ENCODE measurements at places on chromosomes 16 and 17.

DNA sequence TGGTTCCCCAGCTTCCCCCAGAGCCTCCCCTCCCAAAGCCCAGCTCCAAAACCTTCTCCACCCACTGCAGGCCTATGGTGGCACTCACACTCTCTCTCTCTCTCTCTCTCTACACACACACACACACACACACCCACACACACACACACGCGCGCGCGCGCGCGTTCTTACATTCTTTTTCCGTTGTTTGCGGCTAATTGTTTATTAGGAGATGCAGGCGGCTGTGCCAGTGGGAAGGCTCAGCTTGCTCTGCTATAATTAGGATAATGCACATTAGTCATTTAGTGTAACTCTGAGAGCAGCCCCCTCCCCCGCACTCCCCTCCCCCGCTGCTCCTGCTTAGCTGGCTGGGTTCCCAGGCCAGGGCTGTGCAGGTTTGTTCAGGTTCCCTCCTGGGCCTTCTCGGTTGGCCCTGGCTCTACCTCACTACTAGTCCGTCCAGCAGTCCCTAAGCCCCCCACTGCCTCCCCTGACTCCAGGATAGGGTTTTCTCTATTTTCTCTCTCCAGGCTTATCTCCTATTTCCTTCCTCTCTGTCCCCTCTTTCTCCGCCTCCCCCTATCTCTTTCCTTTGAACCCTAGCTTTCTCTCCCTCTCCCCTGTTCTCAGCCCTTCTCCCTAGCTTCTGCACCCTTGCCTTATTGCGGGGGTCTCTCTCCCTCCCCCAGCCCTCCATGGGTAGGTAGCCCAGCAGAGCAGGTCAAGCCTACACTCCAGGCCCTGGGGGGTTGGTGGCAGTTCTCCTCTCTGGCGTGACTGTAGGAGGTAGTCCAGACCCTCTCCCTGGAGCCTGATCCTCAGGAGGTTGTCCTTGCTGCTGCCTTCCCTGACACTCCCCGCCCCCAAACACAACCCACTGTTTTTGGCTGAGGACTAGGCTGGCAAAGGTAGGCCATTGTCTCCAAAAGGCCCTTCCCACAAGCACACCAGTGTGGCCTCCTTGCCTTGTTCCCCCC, 34.0 kb downstream of the TMEM132E start:
- no peak for DNase-seq

GRCh38 chr16:4647644-4647980, 23.0 kb downstream of the MGRN1 start:
- DNase-seq, result no peak

DNA sequence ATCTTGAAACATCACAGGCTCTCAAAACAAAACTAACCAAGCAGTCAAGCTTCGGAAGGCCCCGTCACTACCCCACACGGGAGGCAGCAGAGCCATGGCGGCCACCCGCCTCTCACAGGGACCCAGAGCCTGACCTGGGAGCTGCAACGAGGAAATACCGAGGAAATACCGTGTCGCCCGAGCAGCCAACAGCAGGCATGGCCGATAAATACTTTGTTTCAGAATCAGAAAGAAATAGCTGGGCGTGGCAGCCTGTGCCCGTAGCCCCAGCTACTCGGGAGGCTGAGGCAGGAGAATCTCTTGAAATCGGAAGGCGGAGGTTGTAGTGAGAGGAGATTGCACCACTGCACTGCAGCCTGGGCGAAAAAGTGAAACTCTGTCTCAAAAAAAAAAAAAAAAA, 6.9 kb downstream of the LMF1 start:
- DNase-seq, result no peak

DNA sequence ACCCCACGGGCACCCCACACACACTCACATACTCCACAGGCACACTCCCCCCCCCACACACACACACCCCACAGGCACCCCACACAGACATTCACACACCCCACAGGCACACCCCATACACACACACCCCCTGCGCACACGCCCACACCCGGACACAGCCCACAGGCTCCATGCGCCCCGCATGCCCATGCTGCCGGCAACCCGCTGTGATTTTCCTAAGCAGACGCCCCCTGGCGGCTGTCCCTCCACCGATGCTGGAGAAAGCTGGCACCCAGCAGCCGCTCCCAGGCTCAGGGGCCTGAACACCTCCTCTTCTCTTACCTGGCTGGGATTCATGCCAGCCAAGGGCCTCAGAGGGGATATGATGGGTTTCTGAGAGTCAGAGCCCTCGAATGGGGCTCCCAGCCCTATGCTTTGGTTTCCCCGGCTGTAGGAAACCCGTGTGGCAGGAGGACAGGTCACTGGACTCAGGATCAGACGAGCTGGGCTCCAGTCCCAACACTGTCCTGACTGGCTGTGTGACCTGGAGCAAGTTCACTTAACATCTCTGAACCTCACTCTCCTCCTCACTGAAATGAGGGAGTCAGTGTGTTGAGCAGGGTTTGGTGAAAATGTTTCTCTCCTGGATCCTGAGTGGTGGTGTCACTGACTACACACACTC, 19.6 kb upstream of the TNFRSF13B start:
- DNase-seq, result peak; percentile 78

DNA sequence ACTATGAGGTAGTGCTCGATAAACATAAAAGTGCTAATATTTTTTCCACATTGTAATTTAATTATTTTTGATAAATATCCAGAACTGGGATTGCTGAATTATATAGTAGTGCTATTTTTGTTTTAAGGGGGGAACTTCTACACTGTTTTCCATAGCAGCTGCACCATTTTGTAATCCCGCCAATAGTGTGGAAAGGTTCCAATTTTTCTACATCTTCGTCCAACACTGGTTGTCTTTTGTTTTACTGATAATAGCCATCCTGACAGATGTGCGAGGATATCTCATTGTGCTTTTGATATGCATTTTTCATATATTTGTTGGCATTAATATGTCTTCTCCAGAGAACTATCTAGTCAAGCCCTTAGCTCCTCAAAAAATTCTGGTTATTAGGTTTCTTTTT, 259.6 kb upstream of the KCNJ16 start:
- no peak for DNase-seq

GRCh38 chr17:72413077-72414031, 292.5 kb downstream of the SOX9 start:
- no peak for DNase-seq

- DNase-seq, result peak; percentile 74
Observed at GRCh38 chr17:5078106-5079028, at the start of gene ZFP3. Gene ZFP3 (plus strand): TSS chr17:5078467. CDS start chr17:5091505, 13,038 bp downstream.

GRCh38 chr16:85853547-85854545, 45.1 kb upstream of the IRF8 start:
- no peak for DNase-seq

DNA sequence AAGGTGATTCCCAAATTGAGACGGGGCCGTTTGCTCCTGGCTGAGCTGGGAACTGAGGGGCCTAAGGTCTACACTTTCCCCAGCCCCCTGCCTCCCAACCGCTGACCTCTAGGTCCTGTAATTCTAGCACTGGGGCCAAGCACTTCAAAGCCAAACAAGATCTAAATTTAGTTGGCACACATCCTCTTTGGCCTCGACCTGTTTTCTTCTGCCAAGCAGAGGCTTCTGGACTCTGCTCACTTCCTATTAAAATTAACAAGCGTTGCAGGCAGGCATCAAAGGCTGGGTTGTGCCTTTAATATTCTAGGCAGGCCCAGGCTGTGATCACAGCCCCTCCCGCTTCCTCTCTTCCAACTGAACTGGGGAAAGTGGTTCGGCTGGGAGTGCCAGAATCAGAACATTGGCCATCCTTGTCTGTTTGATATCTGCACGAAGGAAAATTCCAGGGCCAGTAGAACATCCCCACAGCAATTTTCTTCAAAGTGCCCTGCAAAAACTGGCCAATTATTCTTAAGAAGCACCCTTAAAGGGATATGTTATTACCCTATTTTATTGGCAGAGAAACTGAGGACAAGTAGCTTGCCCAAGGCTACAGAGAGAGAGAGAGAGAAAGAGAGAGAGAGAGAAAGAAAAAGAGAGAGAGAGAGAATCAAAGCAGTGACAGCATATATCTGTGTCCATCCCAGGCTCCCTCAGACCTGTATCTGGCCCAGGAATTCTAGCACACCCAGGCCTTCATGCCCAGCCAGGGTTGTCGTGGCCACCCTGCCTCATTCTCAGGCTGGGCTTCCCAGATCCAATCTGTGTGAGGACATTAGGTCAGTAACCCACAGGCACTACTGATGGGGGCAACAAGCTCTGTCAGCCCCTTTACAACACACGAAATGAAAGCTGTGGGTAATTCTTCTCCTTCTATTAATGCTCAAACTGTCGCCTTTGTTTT, 12.8 kb upstream of the MT4 start:
- DNase-seq, result no peak

- no peak for DNase-seq
Observed at GRCh38 chr16:20821682-20822081, 15.4 kb downstream of the REXO5 start.

DNA sequence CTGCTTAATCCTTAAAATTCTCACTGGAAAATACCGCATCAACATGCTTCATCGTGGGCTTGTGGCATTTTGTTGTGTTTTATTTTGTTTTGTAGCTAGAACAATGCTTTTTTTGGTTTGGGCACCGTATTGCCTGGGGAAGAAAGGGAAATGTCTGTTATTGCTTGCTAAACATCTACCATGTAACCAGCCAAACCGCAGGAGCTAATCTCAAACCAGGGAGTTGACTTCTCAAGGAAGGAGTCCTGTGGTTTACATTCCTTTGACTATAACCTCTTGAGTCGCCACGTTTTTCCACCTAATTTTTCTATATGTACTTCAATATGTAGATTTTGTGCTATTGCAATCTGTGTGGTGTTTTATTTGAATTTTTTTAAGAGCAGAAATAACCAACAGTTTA, 593.5 kb upstream of the SOX9 start:
- DNase-seq, result no peak

DNA sequence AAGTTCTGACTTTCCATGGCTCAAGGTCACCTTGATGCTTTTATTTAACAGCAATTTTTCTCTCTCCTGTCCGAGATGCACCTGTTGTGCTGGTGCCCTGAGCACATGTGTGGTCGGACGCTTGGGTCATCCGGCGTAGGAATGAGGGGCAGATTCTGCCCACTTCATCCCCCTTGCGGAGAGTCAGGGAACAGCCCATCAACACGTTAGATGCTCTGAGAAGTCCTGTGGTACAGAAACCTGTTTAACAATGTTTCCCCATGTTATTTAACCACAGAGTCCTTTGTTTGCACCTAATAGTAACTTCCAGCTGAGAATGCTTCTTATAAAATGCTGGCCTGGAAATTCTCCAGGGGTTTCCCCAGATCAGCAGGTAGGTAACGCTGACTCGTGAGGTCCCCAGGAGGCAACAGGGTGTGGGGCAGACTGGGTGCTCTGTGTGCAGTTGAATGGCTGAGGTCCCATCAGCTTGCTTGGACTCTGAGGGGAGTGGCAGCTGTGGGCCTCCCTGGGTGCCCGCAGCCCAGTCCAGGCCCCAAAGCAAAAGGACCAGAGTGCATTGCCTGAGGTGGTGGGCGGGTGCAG, 17.8 kb downstream of the DOC2B start:
- DNase-seq, result no peak

DNA sequence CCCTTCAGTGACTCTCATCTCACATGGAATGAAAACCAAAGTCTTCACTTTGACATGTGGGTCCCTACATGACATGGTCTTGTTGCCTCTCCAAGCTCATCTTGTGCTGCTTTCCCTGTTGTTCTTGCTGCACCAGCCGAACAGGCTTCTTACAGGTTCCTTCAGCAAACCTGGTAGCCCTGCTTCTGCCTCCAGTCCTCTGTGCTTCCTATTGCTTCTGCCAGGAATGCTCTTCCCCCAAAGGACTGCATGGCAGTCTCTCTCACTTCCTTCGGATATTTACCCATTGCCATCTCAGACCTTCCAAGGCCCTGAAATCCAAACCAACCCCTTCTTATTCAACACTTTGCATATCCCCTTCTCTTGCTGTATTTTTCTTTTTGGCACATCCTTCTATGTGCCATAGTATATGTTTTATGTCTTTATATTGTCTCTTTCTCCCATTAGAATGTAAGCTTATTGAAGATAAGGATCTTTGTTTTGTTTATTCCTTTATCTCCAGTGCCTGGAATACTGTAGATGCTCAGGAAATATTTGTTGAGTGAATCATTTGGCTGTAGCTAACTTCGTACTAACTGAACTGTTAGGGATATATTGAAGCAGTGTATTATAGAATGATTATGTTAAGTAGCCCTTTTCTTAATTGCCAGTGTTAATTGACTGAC, 57.9 kb upstream of the SLC12A3 start:
- no peak for DNase-seq

GRCh38 chr17:55518510-55518909, 7.3 kb upstream of the SMIM36 start:
- DNase-seq, result no peak

GRCh38 chr16:3152277-3152990, 17.6 kb downstream of the ZNF213 start:
- DNase-seq, result peak; percentile 69

DNA sequence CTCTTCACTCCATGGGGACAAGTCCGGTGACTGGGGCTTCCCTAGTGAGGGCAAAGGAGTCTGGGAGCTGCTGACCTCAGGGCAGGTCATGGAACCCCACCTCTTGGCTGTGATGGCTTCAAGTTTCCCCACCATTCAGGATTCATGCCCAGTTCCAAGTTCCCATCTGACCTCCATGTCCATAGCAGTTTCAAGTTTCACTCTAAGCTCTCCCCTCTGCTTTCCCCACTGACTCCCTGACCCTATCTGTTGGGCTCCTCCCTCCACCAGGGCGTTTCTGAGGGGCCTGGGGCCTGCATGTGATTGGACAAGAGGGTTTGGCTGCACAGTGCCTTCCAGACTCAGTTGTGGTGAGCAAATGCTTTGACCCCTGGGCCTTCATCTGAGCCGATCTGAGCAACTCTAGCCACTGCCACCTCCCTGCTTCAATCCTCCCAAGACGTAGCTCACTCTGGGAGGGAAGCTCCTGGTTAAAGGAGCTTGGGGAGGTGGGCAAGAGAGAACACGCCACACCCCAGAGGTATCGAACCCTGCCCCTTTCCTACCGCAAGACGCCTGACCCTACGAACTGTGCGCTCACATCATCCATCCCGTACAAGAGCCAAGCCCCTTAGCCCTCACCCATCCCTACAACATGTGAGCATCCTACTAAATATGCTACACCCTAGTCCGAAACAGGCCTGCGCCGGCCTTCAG, 8.3 kb downstream of the ZNF629 start:
- no peak for DNase-seq

DNA sequence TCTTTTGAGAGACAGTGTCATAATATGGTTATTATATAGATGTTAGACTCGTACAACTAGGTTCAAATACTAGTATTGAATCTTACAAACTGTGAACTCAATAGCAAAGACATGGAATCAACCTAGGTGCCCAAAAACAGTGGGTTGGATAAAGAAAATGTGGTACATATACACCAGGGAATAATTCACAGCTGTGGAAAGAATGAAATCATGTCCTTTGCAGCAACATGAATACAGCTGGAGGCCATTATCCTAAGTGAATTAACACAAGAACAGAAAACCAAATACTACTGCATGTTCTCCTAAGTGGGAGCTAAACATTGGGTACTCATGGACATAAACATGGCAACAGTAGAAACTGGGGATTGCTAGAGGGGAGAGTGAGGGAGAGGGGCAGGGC, 8.1 kb downstream of the PHKB start:
- DNase-seq, result no peak

- no peak for DNase-seq
Observed at GRCh38 chr17:61460796-61461585, 8.8 kb downstream of the TBX4 start.

GRCh38 chr17:45090711-45091110, 29.6 kb downstream of the NMT1 start:
- no peak for DNase-seq
